RCC 7860 (cell line): ENCODE measurements at places on chromosomes 1 and 21.
A peak's percentile ranks its signal among the peaks of the same experiment; 100 is the strongest.

DNA sequence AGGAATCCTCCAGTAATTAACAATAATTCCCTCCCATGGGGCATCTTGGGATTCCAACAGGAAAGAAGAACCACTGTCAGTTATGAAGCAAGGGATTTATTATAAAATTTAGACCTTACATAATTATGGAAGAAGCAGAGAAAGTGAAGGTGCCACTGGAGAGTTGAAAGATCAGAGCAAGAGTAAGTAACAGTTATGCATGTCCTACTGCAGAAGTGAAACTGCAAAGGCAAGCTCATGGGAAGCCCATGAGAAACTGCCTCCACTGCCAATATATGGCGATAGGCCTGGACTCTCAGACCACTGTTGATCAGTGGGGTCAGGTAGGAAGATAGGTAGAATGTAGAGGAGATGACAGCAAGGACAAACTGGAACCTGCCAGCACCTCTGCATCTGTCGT lies 123.6 kb upstream of the ZNF648 start:
- no peak for DNase-seq

GRCh38 chr1:22297999-22298398 lies 153.7 kb upstream of the ZBTB40 start:
- DNase-seq, result no peak

DNA sequence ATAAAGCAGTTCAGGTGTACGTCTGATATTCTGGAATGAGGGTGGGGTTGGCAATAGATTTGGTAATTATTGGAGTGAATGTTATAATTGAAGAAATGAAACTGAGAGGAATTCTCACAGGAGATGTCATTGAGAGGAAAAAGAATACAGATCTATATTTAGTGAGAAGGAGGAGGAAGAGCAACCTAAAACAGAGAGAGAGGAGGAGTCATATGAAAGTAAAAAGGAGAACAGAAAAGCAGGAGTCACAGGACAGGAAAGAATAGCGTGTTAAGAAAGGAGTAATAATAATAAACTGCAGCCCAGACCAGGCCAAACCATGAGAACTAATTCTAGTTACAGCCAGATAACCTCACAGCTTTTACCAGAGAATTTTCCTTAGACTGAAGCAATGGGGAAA lies 62.7 kb upstream of the MROH9 start:
- DNase-seq, result no peak

GRCh38 chr1:71224741-71225377 lies 144.0 kb upstream of the ZRANB2 start:
- DNase-seq, result no peak

DNA sequence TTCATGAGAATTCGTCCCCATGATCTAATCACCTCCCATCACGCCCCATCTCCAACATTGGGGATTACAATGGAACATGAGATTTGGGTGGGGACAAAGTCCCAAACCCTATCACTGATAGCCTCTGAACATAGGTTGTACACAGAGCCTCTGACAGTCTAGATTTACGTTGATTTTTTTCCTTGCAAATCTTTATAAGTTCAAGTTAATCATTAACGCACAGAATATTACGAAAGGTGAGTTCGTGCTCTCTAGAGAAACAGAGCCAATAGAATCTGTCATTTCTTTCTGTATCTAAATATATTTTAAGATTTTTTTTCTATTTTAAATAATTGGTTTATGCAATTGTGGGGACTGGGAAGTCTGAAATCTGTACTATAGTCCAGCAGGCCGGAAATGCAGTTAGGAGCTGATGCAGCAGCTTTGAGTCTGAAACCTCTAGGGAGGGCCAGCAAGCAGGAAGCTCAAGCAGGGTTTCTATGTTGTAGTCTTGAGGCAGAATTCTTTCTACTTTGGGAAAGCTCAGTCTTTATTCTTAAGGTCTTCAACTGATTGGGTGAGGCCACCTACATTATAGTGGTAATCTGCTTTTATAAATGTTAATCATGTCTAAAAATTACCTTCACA lies 61.0 kb downstream of the SELENOF start:
- no peak for DNase-seq

GRCh38 chr1:33653226-33653625 lies 180.8 kb downstream of the ZSCAN20 start:
- no peak for DNase-seq

- DNase-seq, result no peak
These were observed 86.1 kb downstream of the CLSTN1 start for GRCh38 chr1:9737671-9738070.

GRCh38 chr1:183466781-183467180 lies 5.5 kb upstream of the SMG7 start:
- no peak for DNase-seq

DNA sequence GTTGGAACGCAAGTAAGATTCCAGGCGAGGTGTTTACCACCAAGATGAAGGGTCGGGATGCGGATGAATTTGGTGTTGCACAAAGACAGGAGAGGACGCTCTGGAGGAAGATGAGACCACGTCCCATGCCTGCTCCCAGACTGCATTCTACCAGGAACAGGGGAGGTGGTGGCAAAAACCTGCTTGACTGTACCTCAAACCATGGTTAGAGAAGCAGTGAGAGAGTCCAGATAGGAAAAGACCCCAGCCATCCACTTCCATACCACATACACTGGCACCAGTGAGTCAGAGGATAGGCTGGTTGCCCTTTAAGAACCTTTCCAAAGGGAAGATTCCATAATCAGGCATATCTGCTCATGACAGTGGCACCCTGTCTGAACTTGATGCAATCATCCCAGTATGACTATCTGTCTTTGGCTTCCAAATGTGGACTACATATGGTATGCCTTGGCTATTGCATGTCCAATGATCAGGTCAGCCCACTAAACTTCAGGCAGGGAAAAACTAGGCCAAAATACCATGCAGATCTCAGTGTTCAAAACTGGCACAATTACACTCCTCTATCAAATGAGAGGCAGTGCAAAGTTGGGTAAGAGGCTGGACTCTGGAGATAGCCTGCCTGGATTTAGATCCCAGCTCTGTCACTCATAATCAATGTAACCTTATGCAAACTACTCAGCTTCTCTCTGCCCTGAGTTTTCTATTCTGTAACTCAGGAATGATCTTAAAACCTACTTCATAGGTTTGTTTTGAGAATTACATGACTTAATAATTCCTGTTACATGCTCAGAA lies 20.6 kb downstream of the NPR1 start:
- DNase-seq, result peak; percentile 70

DNA sequence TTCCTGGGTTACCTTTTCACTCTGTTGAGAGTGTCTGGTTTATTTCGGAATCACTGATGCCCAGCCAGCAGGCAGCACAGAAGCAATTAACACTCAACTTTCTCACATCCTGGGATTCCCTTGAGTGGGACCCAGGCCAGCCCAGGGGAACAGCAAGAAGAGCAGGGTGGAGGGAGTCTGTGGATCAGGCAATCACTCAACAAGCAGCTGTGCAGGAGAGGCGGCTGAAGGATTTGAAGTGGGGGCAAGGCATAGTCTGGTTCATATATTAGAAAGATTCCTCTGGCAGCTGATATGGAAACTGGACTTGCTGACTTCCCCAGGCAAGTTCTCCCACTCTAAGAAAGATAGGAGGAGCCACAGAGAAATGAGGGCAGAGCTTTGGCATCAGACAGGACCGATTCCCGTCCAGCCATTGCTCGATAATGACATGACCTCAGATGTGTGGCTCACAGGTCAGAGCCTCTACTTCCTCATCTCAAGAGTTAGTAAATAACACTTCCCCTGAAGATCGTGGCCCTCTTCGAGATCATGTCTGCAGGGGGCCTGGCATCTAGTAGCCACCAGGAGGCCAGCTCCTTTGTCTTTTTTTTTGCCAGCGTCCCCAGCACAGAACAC lies 12.4 kb downstream of the EPHA8 start:
- DNase-seq, result no peak

GRCh38 chr1:181714428-181714827 lies 231.1 kb downstream of the CACNA1E start:
- DNase-seq, result no peak
